M059J (cell line): ENCODE measurements at places on chromosomes 5 and 9.
A peak's percentile ranks its signal among the peaks of the same experiment; 100 is the strongest.

DNA sequence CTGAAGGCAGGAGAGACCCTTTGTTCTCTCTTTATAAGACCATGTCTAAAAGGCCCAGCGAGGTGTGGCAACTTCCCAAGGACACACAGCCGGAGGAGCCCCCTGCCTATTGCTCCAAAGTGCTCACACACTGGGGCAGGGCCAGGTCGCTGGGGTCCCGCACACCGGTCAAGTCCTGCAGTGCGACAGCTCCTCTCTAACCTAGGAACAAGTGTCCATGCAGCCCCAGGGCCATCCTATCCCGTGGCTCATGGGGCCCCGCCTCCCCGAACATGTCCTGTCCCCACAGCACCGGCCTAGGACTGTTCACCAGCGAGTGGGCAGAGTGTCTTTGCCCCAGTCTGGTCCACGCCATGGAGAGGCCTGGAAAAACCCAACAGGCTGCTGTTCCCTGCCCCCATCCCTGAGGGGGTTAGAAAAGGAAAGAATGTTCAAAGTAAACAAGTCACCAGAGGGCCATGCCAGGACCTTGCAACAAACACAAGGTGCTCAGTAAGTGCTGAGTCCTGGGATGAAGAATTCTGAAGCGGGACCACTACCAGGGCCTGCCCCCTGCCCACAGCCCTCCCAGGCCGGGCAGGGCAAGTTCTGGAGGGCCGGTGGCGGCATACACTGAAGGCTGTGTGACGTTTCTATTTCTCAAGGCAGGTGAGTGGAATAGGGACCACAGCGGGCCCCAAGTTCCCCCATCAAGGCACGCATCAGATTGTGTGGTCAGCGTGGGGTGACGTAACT, 938 bp downstream of the NINJ1 start:
- peak; percentile 87 for DNase-seq

DNA sequence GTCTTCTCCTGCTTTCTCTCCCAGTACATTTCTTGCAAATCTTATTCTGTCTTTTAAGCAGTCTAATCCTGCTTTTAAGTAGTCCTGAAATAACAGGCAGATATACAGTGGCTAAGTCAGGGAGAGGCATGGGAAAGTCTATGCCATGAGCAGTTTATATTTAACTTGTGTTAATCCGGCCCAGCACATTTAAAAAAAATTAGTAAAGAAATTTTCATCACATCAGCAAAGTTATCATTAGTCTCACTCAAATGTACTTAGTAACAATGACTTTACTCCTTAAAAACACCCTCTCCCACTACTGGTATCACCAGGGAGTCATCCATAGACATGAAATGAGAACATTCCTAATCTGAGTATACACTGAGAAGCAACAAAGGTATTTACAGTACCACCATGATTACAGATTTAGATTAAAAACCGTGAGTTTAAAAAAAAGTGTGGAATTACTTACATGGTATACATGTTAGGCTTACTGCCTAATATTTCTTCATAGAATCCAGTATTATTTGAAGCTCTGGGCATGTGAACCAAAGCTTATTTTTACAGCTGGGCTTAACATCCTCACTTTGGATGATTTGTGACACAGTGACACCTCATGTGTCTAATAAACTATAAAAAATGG, 75.9 kb upstream of the DAB2 start:
- DNase-seq, result no peak

GRCh38 chr5:138870611-138871010, 4.5 kb downstream of the LRRTM2 start:
- no peak for DNase-seq

GRCh38 chr5:113807427-113807991, 294.0 kb downstream of the YTHDC2 start:
- no peak for DNase-seq

DNA sequence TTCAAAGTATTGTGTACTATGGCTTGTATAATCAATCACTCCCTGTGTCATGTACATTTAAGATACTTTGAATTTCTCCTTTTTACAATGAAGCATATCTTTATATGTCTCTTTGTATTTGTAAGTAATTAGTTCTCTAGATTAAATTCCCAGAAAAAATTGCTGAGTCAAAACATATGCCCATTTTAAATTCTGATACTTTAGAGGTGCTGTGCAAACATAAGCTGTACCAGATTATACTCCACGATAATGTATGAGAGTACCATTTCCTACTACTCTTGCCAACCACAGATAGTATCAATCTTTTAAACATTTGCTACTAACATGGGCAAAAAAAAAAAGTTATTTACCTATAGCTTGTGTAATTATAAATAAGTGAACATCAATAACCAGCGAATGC, 18.3 kb downstream of the DCAF10 start:
- DNase-seq, result no peak

DNA sequence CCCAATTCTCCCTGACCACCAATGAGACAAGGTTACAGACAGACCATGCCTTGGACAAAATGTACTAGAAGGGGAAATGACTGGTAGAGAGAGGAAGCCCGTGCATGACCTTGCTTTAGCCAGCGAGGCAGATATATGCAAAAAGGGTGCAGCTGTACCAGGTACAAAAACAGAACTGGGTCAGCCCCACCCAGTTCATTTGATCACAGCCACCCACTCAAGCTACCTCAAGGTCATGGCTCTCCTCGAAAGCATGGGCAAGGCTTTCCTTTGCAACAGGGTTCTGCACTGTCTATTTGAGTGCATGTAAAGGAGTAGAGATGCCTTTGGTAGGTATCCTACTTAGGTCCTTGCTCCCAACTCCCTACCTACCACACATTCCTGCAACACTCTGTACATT, 33.3 kb downstream of the TLE1 start:
- no peak for DNase-seq

GRCh38 chr9:135487281-135488012, 7.9 kb downstream of the PPP1R26 start:
- DNase-seq, result no peak
